Esophagus squamous epithelium (tissue), 5 donors: ENCODE measurements at places on chromosomes 5 and 9.

GRCh38 chr9:17342696-17343095 lies 207.9 kb downstream of the CNTLN start:
- no peak for DNase-seq

DNA sequence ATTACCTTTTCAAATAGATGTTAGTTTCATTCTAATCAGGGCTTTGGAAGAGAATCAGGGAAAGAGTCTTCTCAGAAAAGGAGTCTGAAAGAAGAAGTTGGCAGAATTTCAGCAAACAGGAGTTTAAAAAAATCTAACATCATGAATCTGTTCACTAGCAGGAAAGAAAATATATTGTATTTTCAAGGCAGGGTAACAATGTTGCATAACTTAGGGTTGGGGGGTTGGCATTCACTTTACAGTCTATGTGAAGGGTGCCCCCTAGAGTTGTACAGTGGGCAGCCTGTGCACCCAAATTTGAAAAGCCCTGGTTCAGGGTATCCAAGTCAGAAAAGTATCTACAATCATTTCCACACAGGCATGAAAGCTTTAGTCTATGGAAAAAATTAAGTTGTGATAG lies 348.4 kb upstream of the SLC30A5 start:
- DNase-seq = no peak

- no peak for DNase-seq
Measured at GRCh38 chr5:112635276-112635675, 102.4 kb upstream of the APC start.

DNA sequence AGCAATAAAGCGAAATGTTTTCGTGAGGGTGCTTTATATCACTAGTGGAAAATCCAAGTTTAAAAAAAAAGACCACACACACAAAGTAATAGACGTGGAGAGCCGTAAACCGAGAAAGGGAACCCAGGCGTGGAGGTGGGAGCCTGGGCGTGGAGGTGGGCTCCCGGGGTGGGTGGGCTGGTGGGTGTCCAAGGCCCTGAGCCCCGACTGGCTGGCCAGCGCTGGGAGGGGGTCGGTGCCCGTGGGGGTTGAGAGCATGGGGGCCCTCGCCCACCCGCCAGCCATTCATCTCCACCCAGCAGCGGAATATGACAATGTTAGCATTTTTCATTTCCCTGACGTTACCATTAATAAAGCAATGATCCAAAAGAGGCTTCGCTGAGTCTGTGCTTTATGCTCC lies 135.0 kb downstream of the MVB12B start:
- no peak for DNase-seq

DNA sequence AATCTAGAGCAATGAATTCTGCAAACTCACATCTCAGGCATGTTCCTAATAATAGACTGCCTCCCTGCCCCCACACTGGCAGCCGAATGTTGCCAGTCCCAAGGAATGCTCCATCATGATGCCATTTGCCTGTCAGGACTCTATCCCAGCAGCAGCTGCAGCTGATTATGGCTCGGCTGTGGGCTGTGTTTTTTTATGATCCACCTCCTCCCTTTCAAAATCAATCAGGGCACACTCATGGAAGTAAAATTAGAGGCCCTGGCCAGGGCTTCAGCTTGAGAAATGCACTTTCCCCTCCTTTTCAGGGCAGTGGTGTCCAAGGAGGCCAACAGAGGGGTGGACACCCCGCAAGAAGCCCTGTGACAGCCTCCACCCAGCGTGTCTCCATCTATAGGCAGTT lies 176.7 kb upstream of the S1PR3 start:
- DNase-seq = no peak

GRCh38 chr5:141082228-141082627 lies 12.2 kb upstream of the PCDHB2 start:
- DNase-seq = no peak

- no peak for DNase-seq
Measured at GRCh38 chr9:16138561-16139491, 586.0 kb downstream of the CCDC171 start.

- DNase-seq = no peak
Measured at GRCh38 chr9:15640121-15640520, 87.3 kb downstream of the CCDC171 start.

DNA sequence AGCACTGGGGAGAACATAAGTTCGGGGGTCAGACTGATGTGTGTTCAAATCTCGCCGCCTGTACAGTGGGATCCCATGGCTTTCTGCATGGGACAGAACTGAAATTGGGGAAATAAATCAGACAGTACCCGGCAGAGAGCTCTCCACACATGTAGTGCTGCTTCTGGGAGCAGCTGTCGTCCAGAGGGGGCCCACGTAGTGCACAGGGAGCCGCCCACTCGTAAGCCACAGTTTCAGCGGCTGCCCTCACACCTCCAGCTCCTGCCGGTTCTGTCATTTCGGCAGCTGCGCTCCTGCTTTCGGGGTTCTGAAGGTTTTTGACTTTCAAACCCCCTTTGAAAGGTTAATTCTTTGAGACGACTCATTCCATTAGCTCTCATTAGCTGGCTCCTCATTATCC lies 83.1 kb downstream of the OLFM1 start:
- no peak for DNase-seq

DNA sequence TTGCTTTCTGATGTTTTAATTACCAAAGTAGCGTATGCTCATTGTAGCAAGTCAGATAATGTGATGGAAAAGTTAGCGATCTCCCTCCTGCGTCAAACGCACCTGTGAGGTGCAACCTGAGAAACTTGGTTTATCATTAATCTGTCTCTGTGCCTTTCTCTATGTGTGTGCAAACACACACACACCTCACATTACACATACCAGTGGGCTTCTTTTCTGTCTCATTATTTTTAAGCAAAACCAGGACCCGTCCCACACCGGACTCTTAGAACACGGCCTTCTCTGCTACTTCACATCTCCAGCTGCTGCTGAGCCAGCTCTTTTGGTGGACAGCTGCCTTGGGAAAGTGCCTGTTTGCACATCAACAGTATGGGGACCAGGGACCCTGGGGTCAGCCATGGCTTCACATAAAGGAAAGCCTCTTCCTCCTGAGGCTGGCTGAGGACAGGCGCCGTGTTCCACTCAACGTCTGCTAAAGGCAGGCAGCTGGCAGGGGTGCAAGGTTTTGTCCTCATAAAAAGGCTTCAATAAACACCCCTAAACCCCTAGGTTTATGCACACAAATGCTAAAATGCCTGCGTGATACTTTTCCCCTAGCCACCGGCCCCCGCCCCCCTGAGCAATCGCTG lies 44.2 kb downstream of the MRPL36 start:
- no peak for DNase-seq

- no peak for DNase-seq
Measured at GRCh38 chr9:127126971-127127370, 4.5 kb upstream of the ANGPTL2 start.

- DNase-seq = no peak
Measured at GRCh38 chr5:168390491-168390890, 95.8 kb upstream of the RARS1 start.

- no peak for DNase-seq
Measured at GRCh38 chr5:142366007-142366406, 41.2 kb upstream of the SPRY4 start.

- no peak for DNase-seq
Measured at GRCh38 chr5:137778772-137779564, 24.8 kb upstream of the HNRNPA0 start.

GRCh38 chr9:69173891-69174615 lies at the start of gene TJP2:
TSS of gene TJP2 (plus strand) at chr9:69174277. CDS start at chr9:69174373, 96 bp downstream.
- DNase-seq = no peak

DNA sequence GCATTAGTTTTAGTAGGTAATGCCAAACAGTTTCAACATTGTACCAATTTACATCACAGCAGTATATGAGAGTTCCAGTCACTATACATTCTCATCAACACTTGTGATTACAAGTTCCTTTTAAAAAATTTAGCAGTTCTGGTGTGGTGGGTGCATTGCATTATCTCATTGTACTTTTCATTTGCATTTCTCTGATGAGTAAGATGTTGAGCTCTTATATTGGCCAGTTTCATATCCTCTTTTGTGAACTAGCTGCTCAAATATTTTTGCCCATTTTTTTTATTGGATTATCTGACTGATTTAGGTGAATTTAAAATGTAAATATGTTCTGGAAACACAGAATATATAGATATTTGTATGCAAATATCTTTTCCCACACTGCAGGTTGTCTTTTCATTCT lies 160.9 kb upstream of the NR3C1 start:
- no peak for DNase-seq

- peak; percentile 78 for DNase-seq
Measured at GRCh38 chr5:150412319-150413175, at the start of gene CD74. TSS of gene CD74 (minus strand) at chr5:150412910. CDS start at chr5:150412749, 161 bp downstream.

- DNase-seq = no peak
Measured at GRCh38 chr5:179407191-179408175, 62.2 kb upstream of the ADAMTS2 start.

DNA sequence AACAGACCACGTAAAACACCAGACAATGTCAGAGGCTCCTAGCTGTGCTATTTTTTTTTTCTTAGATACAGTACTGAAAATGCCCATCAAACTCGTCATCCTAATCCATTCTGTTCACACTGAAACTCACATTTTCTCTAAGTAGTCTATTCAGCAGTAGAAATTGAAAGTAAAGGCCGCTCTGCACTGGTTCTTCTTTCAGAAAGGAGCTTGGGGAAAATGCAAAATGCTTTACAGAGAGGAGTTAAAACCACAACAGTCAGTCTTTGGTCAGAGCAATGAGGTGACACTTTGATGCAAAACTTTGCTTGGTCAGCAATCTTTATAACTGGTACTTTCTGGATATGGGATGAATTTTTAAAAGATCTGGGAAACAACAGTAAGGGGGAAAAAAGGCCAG lies 43.8 kb upstream of the SUSD1 start:
- DNase-seq = no peak

GRCh38 chr5:93192087-93192486 lies 388.9 kb downstream of the NR2F1-AS1 start:
- DNase-seq = no peak

DNA sequence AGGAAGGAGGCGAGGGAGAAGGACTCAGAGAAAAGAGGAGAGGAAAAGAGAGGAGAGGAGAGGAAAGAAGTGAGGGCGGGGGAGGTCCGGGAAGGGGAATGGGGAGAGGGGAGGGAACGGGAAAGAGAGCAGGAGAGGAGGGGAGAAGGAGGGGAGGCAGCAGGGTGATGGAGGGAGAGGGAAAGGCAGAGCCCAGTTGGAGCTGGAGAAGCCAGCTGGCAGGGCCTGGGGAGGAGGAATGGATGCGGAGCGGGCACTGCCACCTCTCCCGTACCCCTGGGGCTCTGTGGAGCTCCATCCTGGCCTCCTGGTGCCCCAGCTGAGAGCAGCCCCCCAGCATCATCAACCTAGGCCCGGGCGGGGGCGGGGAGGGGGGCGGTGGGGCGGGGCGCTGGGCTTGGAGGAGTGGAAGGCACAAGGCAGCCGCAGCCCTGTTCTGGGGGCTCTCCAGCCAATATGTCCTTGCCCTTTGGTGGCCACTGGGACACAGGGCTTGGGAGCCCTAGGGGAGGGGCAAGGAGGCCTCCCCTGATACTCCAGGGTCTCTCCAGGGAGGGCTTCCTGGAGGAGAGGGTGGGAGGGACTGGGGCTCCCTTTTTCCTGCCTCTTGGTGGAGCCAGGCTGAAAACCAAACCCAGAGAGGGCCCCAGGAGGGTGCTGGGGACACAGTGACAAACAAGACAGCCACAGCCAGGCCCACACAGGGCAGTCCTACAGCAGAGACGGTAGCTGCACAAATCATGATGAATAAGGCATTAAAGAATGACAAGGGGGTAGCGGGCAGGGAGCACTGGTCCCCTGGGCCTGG lies 123.7 kb downstream of the C9orf50 start:
- no peak for DNase-seq

GRCh38 chr9:35732800-35733541 lies 505 bp downstream of the CREB3 start:
- no peak for DNase-seq

- no peak for DNase-seq
Measured at GRCh38 chr9:120886490-120886967, 9.5 kb upstream of the PHF19 start.

DNA sequence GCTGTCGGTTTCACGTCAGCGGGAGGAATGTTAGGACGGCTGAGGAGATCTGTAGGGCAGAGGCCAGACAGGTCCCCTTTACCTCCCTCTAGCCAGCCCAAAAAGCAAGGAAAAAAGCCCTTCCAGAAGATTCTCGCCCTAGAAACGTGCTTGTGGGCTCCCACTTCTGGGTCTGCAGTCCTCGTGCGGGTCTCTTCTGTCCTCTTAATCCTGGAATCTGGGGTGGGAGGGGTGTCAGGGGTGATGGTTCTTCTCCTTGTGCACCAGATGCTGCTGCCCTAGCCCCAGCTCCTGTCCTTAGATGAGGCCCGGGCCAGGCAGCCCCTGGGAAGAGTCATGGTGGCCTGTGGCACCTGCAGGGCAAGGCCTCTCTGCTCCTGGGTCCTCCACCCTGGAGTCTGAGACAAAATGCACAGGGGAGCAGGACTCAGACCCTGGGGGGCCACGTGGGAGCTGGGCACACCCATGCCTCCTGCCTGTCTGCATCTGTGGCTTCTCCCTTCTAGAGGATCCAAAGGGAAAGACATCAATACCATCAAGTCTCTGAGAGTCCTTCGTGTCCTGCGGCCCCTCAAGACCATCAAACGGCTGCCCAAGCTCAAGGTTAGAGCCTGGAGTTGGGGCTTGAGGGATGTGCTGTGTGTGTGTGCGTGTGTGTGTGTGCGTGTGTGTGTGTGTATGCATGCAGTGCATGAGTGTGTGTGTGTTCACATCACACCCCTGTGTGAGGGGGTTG lies 174.2 kb downstream of the CACNA1B start:
- DNase-seq = no peak

GRCh38 chr5:90170261-90170660 lies 239.3 kb downstream of the CETN3 start:
- DNase-seq = no peak

DNA sequence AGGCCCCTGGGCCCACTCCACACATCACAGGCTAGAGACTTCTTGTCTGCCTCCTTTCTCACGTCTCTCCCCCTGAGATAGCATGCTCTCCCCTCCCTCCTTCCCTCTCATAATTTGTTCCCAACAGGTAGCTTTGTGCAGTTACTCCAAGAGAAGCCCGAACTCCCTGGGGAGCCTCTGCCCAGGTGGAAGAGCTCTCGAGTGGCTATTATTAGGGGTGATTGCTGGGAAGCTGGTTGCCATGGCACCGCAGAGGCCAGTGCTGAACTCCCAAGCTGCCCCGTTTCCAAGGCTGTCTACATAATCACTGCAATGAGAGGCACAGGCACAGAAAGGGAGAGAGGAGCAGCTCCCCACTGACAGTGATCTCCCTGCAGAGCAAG lies 104.7 kb upstream of the GPR151 start:
- no peak for DNase-seq

- DNase-seq = no peak
Measured at GRCh38 chr9:1048231-1048619, 1.9 kb upstream of the DMRT2 start.

DNA sequence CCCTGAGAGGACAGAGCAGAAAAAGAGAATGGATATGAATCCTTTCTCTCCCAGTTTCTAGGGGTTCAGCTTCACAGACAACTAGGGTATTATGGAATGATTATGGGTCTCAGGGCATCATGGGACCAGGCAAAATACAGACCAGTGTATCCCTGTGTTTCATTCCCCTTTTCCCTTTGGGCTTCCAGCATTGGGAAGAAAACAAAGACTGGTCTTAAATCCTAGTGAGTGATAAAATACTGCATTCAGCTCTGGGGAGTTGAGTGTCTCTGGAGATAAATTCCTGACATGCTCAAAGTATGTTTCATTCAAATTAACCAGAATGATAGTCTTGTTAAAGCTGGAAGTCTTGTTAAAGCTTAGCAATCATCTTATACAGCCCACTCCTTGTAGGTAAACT lies 2.4 kb upstream of the POU4F3 start:
- DNase-seq = no peak

- no peak for DNase-seq
Measured at GRCh38 chr5:149826574-149826973, 96.5 kb downstream of the PPARGC1B start.

- DNase-seq = no peak
Measured at GRCh38 chr9:2620919-2621721, 467 bp upstream of the VLDLR start.

GRCh38 chr5:158212237-158212636 lies 353.3 kb upstream of the CLINT1 start:
- DNase-seq = no peak
